T-helper 2 cell (primary cell): ENCODE measurements at places on chromosomes 7 and 10.
A peak's percentile ranks its signal among the peaks of the same experiment; 100 is the strongest.

DNA sequence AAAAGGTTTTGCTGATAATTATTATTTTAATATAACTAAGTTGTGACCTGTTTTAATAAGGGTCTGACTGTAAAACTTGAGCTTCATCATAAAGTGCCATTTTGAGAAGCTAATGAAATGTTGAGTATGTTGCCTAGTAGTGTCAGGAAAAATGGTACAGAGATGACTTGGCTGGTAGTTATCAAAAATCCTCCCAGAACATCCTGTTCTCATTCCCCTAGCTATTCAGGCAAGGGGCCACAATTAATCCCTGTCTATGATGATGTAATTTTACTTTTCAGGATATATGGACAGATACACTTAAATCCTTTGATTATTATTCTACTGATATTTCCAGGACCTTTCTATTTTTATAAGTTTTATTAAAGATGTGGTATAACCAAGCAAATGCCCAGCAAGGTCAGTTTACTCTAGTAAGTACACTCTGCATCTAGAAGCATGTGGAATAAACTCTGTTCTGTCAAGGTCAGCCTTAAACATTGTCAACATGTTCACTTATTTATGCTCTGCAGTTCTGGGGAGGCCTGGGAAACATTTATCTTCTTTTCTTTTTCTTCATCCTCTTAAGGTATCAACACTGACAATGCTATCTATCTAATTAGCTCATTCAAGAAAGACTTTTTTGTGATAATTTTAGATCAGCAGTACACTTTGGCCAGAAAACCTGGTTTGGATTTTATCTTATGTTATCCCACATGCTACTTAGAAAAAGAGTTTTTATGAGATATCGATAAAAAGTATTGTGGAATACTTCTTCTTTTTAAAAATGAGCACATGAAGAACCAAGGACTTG is 32.1 kb downstream of the BTRC start:
- no peak for DNase-seq

DNA sequence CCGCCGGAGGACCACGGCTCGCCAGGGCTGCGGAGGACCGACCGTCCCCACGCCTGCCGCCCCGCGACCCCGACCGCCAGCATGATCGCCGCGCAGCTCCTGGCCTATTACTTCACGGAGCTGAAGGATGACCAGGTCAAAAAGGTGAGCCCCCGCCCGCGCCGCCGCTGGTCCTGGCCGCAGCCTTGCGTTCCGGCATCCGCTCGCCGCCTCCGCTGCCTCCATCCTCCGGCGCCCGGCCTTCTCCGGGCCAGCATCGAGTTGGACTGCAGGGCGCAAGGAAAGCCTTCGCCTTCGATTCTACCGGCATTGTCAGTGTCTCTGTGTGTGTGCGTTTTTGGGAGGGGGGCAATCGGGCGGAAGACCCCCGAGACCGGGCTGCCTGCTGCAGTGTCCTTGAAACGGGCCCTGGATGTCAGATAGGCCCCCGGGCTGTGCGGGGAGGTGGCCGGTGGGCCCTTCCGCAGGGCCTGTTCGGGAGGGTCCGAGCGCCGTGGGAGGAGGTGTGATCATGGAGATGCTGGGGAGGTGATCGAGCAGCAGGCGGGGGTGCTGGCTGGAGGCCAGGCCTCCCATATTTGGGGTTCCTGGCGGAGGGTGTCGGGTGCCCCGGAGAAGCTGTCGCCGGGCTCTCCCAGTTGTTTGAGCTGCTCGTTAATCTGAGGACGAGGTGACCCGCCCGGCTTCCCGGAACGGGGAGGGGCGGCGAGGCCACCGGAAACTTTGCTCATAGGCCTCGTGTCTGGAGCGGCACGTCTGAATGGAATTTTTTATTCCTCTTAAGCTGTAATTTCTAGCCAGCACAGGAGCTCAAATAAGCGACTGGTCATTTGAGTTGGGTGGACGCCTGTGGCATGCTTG is 40.8 kb downstream of the HK1 start:
- DNase-seq = peak; percentile 64

DNA sequence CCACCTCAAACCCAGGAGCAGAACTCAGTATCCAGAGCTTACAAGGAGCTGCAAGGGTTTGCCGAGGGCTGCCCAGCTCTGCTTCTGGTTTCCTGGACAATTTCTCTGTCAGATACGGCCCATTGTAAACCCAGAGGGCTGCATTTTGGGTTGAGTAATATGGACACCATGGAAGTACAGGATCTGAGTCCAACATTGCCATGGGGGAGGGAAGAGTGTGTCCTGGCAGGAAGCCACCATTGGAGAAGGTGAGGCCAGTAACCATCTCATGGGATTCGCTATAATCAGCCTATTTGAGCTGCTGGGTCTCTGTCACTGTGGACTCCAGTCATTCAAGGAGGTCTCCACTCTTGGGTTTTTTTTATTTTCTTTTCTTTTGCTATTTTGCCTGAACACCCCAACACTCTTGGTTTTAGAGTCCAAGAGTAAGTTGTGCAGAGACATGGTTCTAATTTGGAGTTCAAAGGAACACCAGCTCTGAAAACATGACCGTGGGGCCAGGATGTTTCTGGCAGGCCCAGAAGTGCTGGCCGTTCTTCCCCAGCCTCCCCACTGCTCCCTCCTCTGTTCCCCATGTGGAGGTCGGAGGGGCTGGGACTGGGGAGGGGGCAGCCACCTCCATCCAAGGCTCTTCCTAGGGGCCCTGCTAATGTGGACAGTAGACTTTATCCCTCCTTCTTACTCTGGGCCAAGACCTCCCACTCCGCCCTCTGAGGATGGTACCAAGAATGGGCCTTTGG is 46.2 kb downstream of the CHST3 start:
- DNase-seq = no peak

DNA sequence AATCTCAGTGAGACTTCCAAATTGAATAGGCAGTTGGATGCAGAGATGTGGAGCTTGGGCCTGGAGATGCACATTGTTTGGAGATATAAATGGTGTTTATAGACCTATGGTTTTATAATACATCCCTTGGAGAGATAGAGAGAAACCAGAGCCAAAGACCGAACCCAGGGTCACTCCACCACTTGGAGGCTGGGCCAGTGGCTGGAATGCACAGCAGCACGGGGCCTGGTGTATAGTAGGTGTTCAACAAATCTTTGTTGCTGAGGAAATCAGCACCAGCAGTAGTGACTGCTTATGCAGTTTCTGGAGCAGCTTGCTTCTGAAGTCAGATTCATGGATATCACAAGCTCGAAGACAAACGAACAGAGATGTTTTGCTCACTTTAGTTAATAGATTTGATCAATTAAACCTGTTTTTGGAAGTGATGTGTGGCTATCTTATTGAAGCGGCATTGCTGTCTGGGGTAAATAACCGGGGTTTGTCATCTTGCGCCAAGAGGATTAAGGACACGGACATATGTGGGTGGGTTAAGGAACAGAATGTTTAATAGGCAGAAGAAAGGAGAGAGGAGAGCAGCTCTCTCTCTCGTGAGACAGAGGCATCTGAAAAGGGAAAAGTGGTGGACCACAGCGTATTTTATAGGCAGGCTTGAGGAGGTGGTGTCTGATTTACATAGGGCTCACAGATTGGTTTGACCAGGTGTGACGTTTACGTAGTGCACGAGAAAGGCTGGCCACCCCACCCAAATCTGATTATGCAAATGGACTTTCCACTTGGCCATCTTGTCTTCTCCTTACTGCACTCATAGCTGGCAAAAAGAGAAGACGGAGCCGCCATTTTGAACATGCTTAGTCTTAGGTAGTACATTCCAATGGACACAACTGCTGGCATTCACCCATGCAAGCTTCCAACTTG is 11.1 kb downstream of the RBP4 start:
- no peak for DNase-seq

- no peak for DNase-seq
These were observed 5.5 kb downstream of the NCOA4 start for GRCh38 chr10:46024948-46025347.

- no peak for DNase-seq
These were observed 55.0 kb upstream of the GHITM start for GRCh38 chr10:84084342-84084741.

DNA sequence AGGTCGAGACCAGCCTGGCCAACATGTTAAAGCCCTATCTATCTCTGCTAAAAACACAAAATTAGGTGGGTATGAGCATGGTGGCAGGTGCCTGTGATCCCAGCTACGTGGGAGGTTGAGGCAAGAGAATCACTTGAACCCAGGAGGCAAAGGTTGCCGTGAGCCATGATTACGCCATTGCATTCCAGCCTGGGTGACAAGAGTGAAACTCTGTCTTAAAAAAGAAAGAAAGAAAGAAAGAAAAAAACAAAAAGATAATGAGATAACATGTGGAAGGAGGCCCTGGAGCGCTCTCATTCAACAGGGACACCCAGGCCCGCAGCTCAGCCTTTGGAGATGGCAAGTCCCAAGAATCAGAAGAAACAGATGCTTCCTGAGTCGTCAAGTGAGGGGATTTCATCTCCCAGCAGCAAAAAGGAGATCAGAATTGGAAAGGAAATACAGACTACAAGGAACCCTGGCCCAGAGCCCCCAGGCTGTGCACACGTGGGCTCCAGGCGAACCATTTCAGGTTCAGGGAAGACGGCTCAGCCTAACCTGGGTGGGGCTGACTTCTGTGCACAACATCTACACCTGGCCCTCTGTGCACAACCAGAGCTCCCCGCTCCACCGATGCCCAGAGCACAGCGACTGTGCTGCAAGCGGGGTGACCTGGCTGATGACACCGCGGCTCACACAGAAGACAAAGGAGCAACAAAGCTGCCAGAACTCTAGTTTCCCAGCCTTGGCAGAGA is 33.3 kb downstream of the GNA12 start:
- DNase-seq = no peak

DNA sequence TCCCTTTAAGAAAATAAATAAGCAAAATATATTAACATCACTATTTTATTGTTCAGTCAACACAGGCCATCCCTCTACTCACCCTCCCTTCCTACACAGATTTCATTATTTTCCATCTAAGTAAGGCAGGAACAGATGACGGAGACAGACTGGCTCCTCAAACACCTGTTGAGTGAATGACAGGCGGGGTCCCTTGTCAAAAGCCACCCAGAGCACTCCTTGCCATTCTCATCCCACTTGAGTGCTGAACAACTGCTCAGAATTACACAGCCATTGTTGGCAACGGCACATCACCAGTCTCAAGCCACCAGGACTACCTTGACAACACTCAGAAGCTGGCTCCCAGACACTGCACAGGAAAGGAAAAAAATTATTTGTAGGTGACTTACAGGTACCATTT is 3.3 kb downstream of the GRB10 start:
- no peak for DNase-seq

DNA sequence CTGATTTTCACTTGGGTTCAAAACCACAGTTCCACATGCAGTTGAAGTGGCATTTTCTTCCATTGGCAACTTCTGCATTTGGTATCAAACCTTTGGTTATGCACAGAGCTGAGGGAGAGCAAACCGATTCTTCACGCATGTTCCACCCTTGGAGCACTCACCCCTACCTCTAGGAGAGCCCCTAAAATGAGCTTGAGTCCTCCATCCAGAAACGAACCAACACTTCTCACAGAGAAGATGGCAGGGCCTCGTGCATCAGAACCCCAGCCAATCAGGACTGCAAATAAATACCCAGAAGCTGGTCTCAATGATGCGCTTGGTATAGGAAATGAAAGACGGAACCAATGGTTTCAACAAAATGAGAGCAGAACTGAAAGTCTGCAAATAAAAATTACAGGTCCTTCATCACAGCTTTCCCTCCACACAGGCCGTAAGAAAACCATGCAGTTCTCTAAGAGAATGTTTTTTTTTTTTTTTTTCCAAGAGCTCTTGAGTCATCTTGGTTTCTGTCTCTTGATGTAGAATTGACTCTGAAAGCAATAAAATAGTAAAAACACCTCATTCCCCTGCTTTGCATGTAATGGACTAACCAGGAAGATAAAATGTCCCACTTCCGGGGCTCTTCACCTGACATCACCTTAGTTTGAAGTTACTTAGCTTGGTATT is 23.9 kb downstream of the KLF6 start:
- no peak for DNase-seq

DNA sequence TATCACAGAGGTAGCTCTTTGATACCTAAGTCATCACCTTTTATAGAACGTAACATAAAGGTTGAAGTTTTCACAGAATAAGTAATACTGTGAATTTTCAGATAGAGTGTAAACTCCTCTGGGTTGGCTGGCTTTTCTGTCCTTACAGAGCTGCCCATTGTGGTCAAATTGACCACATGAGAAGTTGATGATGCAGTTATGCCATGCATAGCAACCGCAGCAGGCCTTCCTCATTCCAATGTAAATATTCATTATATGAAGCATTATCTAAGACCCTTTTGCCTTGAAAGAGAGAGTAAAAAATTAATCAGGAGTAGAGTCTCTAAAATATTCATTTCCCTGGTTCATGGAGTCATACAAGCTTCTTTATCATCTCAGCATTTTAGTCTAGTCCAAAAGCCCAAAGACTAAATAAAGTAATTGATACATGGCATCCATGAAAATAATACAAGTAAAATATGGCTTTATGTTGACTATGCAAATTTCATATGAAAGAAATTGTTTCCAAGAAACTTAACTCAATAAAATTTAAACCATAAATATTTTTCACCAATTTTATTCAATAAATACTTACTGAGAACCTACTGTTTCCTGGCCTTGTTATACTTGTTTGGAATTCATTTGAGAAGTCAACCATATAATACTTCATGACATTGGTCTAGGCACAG is 516.4 kb downstream of the PCDH15 start:
- DNase-seq = no peak

DNA sequence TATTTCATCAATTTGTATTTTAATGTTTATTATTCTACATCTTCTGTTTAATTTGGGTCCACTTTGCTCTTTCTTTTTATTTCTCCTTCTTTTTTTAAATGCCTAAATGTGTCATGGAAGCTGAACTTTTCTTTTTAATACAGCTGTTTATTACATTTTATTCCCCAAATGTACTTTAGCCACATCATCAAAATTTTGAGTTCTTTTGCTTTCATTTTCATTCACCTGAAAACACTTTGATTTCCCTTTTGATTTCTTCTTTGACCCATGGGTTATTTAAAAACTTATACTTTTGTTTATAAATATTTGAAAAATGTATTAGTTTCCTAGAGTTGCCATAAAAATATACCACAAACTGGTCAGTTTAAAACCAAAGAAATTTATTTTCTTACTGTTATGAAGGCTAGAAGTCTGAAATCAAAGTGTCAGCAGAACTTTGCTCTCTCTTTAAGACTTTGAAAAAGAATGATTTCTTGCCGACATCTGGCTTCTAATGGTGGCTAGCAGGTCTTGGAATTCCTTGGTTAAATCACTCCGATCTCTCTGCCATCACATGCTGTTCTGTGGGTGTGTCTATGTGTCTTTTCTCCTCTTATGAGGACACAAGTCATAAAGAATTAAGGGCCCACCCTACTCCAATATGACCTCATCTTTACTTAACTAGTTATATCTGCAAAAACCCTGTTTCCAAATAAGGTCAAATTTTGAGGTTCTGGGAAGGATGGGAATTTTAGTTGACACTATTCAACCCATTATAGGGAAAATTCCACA is 225.5 kb downstream of the ANKRD7 start:
- no peak for DNase-seq

DNA sequence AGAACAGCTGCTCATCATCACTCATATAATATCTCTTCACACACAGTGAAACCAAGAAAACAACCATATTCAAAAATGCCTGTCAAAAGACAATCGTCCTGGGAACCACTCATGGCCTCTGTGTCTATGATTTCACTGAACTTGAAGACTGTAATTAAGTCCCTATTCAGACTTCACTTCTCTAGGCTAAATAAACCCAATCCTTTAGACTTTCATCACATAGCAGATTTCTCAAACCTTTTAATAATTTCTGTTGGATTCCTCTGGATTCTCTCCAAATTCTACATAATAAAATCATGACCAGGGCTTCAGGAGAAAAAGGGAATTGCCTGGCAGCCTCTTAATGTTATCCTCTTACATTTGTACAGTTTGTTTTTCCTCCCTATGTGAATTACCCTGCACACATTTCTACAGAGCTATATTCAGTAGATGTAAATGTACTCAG is 201.1 kb downstream of the LRRN3 start:
- DNase-seq = no peak
